ENCODE measurements at places on chromosomes 6 and 20.

DNA sequence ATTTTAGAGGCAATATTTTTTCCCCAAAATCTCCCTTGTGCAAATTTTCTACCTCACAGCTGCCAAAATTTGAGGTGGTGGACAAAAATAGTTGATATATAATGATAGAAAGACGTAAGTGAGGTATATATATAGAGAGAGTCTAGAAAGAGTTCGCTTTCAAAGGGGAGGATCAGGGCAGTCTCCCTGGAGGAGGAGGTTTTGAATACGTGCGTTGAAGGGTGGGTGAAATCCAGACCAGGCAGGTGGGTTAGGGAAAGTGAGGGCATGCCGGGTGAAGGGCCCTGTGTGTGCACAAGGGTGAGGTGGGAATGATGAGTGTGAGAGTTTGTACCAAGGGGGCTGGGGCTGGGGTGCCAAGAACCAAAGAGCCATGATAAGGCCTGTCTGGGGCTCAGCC is 100.2 kb downstream of the CEBPB start:
- no peak for DNase-seq

DNA sequence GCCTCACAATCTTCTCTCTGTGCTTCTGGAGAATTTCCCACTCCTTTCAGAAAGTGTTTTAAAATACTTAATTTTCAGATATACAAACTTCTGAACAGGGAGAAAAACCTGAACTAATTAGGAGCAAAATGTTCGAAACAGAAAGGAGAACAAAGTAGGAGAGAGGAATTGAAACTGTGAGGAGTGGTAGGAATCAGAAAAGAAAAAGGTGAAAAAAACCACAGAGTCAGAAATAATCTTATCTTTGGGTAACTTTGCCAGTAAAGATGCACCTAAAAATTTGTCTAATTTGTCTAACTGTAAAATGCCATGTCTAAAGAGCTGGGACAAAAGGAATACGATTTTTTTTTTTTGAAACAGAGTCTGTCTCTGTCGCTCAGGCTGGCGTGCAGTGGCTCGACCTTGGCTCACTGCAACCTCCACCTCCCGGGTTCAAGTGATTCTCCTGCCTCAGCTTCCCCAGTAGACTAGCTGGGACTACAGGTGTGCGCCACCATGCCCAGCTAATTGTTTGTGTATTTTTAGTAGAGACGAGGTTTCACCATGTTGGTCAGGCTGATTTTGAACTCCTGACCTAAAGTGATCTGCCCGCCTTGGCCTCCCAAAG is 4.7 kb upstream of the RIPOR2 start:
- DNase-seq = no peak

DNA sequence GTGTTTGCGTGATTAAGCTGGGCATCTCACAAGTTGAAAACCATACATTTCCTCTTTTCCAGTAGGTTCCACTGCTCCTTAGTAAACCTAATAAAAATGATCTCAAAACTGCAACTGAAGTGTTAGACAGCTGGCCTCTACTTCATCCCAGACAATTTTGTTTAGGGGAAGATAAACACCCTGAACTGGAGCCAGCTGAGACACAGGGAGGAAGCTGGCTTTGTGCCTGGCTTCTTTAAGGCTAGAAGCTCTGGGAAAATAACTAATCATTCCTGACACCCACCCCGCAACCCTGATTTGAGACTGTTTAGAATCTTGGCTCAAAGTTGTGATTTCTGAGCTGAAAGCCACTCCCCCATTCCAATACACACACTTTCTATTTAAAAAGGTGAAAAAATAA is 11.6 kb downstream of the PTPRT start:
- DNase-seq = no peak

- DNase-seq = peak; percentile 36
These were observed 1.2 kb upstream of the C6orf62 start for GRCh38 chr6:24720131-24720603.

- DNase-seq = no peak
These were observed 35.8 kb downstream of the DTNBP1 start for GRCh38 chr6:15626878-15627674.

DNA sequence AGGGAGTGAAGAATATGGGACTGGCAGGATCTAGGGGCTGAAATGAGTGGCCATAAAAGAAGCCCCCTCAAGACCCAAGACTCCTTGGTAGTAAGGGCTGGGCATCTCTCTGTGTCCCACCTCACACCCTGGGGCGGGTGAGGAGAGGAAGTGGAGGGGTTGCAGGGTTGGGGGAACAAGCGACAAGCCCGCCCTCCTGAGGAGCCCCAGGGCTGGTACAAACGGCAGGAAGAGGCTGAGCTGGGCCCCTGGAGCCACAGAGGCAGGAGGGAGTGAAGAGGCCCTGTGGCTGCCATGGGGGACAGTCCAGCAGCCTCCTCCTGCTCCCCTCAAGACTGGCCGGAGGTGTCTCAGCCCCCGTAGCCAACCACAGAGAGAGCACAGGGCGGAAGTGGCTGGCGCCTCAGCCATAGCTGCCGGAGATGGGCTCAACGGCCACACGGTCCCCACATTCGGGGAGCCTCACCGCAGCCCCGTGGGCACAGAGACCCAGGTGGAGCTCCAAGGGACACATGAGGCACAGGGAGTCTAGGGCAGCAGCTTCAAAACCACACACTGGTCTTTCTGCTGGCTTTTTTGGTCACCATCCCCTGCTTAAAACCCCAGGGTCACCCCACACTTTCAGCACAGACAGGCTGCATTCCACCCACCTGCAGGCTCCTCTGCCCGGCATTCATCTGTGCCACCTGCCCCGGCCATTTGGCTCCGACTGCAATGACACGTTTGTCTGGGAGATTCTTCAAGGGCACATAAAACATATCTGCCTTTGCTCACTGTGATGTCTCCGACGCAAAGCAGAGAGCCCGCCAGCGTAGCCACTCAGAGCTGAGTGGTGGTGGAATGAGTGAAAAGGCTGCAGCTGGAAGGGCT is 524 bp downstream of the C20orf203 start:
- DNase-seq = no peak

- DNase-seq = no peak
These were observed 46.2 kb downstream of the AKIRIN2 start for GRCh38 chr6:87655824-87656223.

DNA sequence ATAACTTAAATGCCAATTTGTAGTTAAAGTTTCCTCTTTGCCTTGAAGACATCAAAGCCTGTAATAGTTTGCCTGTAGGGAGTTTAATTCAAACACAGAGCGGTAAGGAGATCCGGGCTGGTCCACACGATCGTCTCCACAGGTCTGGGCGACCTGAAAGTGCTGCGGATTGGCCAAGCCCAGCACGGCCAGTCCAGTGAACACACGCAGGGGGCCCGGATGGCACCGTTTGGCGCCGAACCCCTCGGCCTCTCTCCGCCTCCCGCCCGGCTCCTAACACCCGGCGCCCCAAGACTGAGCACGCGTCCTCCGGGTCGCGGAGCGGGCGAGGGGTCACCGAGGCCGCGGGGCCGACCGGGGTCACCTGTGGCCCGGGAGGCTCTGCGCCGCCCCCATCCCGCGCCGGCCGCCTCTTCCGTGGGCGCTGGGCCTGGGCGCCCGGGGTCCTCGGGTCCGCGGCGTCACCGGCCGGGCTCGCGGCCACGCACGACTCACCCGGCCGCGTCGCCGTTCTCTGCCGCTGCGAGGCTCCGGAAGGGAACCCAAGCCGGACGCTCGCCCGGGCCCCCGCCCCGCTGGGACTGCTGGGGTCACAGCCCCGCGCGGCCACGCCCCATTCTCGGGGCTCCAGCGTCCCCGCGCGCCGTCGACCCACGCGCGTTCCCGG is 481 bp downstream of the SERPINB6 start:
- DNase-seq = peak; percentile 63

DNA sequence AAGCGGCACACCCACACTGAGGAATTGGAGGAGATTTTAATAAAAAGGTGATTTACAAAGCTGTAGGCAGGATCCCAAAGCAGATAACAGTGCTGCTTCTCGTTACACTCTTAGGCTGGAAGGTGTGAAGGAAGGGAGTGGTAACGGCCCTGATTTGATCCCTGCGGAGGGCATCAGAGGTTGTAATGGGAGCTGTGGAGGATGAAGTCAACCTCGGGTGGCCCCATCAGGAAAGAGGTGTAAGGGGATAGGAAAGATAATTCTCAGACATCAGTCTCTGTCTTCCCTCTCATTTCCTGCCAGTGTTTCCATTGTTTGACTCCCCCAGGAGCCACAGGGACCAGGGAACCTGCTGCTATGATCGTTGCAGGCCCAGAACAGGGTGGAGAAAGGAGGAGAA is 245.7 kb upstream of the NOX3 start:
- no peak for DNase-seq

- DNase-seq = no peak
These were observed 20.3 kb downstream of the CYB5R4 start for GRCh38 chr6:83879746-83880145.

DNA sequence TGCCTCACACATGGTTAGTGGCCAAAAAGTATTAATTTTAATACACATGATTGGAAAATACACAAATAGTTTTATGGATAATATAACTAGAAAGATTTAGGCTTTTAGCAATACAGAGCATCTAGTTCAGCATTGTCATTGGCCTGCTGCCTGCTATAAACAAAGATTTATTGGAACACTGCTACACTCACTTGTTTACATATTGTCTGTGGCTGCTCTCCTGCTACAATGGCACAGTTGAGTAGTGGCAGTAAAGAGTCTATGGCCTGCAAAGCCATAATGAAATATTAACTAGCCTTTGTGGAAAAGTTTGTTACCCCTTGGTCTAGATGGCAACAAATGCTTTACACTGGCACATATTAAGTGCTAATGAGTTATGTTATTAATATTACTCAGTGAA is 37.8 kb downstream of the ZNF451 start:
- no peak for DNase-seq

- peak; percentile 68 for DNase-seq
These were observed 25.0 kb upstream of the FAM217A start for GRCh38 chr6:4103929-4104328.

DNA sequence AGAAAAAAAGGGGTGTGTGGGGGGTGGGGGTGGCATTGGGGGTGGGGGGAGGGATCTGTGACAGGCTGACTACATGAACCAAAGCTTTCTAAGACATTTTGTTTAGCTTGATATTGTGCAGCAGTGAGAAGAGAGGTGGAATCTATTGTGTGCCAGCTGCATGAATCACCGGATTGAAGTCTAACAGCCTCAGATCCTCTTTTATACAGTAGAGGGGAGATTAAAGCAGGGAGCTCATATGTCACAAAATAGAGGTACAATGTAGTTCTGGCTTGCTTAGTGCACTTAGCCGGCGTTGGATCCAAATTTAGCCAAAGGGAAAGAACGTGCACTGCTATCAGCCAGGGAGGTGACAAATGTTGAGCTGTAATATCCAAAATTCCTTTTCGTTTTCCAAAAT is 404.2 kb upstream of the CITED2 start:
- DNase-seq = peak; percentile 56

DNA sequence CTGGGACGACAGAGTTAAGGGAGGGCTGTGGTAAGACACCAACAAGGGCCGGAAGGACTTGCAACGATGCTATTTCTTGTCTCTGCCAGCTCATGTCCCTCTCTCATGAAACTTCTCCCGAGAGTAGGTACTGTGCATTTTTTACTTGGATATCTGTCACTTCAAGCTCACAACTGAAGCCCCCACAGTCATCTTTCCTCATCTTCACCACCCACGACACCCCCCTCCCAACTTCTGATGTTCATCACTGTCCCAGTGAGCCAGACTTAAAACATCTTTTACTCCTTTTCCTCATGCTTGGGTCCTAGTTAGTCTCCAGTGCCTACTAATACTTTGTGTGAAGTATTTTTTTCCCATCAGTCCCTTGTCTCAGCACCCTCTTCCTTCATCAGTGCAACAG is 34.6 kb upstream of the SRPK1 start:
- no peak for DNase-seq

Measured in urothelium cell line (cell line).